ENCODE measurements at places on chromosomes 5 and 9.

DNA sequence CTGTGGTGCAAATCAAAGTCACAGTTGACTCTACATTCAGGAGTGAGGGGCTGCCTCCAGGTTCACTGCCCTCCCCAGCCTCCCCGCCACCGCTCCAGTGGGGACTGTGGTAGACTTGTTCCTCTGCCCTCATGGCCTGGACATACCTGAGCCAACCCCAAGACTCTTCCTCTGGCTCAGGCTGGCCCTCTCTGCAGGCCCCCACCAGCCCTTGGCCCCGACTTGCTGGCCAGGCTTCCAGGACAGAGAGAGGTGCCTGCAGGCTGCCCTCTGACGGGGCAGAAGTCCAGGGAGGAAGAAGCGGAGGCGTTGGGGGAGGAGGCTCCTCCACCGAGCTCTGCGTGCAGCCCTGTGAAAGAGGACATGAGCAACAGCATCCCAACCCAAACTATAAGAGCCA is 2.8 kb upstream of the SARDH start:
- no peak for DNase-seq

DNA sequence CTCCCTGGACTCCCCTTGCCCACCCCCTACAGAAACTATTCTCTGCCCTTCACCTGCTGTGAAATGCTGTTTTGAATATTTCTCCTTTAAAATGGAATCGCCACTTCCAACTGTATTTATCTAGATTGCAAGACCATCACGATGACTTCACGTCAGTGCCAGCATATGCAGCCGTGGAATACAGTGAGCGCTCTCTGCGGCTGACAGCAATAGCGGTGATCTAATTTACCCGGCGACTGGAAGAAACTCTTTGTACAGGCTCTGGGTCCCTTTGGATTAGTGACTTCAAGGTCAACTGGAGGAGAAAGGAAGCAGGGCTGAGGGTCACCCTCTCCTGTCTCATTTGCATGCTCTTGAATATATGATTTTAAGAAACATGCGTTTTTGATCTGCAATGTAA is 192.0 kb downstream of the IRX1 start:
- no peak for DNase-seq

DNA sequence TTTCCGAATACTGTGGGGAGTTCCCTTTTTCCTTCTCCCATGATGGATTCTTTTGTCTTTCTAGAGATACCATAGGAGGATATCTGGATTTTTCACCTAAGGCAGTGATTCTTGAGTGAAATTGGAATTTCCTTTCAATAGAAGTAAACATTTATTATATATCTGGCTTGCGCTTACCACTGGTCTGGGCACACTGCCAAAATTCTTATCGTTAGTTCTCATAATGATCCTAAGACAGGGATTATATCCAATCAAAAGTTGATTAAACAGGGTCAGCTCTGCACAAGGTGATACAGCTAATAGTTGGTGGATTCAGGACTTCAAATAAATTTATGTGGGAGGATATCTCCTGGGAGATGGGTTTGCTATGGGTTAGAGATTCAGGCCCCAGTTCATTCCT is 9.6 kb downstream of the TLE4 start:
- no peak for DNase-seq

DNA sequence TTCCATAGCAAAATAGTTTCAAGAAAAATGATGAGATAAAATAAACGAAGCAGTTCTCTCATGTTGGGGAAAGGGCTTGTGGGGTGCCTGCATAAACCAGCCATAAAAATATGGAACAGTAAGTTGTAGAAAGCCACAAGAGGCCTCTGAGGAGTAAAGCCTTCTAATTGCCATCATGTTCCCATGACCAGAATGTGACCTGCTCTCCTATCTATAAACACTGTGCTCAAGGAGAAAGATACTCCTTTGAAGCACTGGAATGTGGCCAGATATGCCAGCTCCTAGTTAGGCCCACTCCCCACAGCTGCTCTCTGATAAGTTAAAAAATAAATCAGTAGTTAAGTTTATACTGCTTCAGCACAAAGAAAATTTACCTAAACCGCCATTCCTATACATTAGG is 65.8 kb downstream of the SETX start:
- DNase-seq, result no peak

GRCh38 chr9:124389146-124389939 is 25.9 kb downstream of the PSMB7 start:
- no peak for DNase-seq

DNA sequence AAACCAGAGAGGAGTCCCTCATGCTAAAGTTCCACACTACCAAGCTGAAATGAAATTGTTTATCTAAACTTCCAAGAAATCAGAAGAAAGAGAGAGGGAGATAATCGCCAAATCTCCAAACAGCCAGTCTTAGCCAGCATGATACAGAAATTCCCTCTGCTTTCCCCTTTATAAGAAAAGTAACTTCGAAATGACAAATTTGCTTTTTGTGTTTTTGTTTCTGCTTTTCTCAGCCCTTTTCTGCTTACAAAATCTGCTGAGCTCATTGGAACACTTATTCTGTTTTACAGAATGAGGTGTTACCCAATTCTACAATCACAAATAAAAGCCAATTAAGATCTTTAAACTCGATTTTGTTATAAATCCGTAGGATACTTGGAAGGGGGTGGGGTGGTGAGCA is 72.9 kb downstream of the SFXN1 start:
- DNase-seq, result no peak

DNA sequence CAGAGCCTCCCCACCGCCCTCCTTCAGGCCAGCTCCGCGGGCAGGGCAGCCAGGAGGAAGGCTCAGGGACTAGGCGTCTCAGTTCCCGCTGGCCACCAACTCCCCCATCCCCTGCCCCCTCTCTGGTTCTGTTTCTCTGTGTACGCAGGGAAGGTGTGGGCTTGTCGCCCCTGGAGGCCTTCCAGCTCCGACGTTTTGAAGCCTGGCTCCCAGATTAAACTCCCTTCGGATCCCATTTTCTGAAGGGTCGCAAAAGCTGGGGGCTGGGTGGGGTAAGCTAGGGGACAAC is 346 bp downstream of the ATOX1 start:
- no peak for DNase-seq

- DNase-seq, result no peak
Measured at GRCh38 chr5:80860924-80861613, 99.1 kb upstream of the RASGRF2 start.

- no peak for DNase-seq
Measured at GRCh38 chr5:56476487-56476856, 243.3 kb upstream of the ANKRD55 start.

GRCh38 chr5:50800410-50800809 is 134.0 kb downstream of the PARP8 start:
- DNase-seq, result no peak

- DNase-seq, result no peak
Measured at GRCh38 chr5:176171171-176171760, 67.0 kb upstream of the SIMC1 start.

DNA sequence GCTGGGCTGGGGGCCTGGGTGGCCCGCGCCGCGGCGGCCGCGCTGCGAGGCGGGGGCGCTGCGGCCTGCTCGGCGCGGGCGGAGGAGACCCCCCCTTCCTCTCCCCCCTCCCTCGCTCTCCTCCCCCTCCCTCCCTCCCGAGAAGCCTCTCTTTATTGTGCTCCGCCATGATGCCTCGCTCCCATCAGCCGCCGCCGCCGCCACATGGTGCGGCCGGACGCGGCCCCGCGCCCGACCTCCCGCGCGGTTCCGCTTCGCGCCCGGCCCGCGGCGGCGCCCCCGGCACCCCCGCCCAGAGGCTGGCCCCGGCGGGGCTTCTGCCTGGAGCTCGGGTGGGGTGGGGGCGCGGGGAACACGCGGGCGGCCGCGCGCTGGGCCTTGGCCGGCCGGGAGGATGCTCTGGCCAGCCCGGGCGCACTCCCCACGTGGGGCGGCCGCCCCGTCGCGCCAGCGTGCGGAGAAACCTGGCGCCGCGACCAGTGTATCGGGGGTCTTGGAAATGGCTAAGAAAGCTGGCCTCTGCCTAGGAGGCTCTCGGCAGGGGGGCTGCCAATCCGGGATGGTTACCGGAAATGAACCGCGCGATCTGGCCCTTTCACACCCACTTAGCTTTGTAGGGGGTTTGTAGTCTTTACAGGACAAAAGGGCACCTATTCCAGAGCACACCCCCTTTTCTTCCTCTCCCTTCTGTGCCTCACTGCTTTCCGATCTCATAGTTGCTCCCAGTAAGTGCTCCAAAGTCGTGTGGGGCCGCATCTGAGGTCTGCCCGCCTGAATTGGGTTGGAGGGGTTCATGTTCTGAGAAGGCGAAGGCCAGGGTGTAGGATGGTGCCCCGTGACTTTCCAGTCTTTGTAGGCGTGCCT is 1.0 kb downstream of the SET start:
- DNase-seq, result peak; percentile 73

GRCh38 chr9:123065196-123065595 is 31.7 kb downstream of the GPR21 start:
- DNase-seq, result no peak

GRCh38 chr5:73942783-73943182 is 316.8 kb downstream of the ARHGEF28 start:
- DNase-seq, result no peak

DNA sequence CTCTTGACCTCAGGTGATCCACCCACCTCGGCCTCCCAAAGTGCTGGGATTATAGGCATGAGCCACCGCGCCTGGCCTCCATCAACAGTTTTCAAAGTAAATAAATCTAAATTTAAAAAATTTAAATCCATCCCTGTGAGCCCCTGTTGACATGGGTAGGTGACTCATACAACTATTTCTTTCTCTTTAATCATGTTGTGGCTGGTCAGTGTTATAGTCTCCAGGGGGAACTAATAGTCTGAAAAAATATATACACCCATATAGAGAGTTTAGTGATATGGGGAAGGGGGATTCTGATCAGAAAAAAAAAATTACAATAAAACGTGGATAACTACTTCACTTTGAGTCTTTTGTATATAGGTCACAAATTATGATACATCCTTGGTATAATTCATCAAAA is 159.2 kb downstream of the ZNF608 start:
- no peak for DNase-seq

DNA sequence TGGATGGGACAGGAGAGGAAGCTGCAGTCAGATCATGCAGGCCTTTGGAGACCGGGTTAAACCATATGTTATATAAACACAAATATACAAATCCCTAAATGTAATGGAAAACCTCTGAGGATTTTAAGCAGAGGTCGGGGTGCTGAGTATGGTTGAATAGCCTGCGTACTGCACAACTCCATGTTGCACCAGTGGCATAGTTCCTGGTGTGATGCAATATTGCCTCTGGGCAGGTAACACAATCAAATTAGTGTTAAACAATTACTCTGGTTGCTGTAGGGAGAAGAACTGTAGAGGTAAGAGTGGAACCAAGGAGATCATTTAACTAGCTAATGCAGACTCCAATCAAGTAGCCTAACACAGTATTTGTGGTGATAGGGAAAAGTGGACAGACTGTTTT is 21.3 kb upstream of the RNF145 start:
- DNase-seq, result no peak

DNA sequence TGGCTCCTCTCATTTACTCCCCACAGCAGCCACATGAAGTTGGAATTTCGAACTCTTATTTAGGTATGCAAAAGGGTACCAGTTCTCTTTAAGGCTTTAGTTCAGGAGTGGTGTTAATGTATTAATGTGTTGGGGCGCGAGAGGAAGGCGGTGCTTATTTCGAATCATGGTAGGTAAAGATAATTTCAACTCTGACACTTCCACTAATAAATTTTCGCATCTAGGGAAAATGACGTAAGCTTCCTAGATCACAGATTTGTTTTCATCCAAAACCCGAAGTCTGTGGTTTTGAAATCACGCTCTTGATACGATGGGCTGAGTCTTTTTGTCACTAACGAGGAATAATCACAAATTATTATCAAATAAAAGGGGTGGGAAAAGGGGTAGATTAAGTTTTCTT is 681 bp downstream of the PPWD1 start:
- no peak for DNase-seq

- no peak for DNase-seq
Measured at GRCh38 chr9:110357505-110357904, 19.8 kb upstream of the TXNDC8 start.
